ENCODE measurements at places on chromosomes 12 and 14. TPM values are rescaled to one million over a fixed set of nuclear protein-coding genes. Genes with fewer than 3 reads are reported as not detected.

The CLMN gene
- 47.4 TPM for total RNA-seq

- no peak for DNase-seq
These were observed 43.3 kb upstream of the RASSF3 start for GRCh38 chr12:64566831-64567517.

The CD63 gene
- total RNA-seq: 1,545 TPM

The IGF1 gene
- total RNA-seq: 415 TPM

- no peak for DNase-seq
These were observed 122.2 kb downstream of the DAAM1 start for GRCh38 chr14:59310633-59311032.

The KCNMB4 gene
- 1.2 TPM for total RNA-seq

The ACVRL1 gene
- total RNA-seq: 85.2 TPM

DNA sequence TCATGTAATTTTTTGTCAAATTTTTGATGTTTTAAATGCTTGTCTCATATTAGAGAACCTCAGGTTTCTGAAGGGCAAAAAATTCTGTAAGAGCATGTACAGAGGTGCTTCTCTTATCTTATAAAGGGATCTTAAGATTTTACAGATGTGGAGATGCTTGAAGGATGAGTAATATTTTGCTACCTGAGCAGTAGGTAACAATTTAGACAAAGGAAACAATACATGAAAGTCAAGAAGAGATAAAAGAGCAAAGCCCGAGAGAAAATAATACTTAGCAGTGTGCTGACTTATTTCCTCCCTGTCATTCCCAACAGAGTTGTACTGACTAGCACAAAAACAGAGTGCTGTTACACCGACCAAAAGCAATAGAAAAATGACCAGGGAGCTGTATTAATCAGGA, 98.1 kb upstream of the PTPRR start:
- DNase-seq: no peak

- DNase-seq: no peak
These were observed 161.6 kb upstream of the PWP1 start for GRCh38 chr12:107523775-107524535.

The DNAI7 gene
- not detected for total RNA-seq

The KDM5A gene
- total RNA-seq: 53.0 TPM

The OVCH1 gene
- 0.90 TPM for total RNA-seq

The AQP2 gene
- total RNA-seq: not detected

DNA sequence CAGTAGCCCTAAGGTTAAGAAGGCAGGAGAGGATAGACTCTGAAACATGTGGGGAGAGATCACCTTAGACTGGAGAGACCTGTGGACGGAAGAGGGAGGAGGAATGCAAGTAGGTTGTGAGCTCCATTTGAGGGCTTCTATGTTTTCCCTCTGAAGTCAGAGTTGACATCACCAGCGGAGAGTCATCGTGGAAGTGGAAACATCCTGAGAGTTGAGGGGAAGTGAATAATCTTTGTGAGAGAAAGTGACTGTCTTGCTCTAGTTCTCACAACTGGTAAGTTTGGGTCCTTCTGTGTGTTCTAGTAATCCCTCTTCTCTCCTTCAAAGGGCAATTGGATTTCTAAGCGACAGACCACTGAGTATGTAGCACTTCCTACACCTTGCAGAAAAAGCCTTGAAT, 103.6 kb upstream of the CCND2 start:
- DNase-seq: no peak

The KRT7 gene
- total RNA-seq: 11.7 TPM

DNA sequence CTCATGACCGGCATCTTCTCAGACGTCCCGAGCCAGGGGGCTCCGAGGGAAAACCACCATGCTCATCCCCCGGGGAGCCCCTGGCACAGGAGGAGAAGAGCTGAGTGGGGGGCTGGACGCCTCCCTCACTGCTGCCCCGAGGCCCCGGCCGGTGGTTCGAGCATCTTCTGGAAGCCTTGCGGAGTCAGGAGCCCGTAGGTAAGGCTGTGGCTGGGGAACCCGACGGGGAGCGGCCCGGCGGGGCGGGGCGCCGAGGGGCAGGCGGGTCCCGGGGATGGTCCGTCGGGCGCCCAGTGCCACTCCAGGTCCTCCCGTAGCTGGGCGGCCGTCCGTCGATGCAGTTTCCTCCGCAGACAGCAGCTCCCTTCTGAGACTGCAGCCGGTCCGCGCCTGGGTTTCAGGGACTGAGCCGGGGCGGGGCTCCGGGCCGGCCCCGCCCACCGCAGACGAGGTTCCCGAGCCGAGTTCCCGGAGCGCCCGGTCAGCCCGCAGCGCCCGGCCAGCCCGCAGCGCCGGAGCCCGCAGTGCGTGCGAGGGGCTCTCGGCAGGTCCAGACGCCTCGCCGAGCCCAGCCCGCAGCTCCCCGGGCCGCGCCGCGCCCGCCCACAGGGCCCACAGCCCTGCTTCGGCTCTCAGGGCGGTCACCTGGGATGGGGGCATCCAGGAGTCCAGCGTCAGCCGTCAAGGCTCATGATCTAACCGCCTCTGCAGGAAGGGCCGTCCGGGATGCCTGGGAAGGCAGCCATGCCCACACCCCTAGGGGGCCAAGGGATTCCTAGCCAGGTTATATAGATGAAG, at the start of gene PGF:
Gene PGF (minus strand): TSS at position 369 of the 798 bp plus-strand sequence. CDS start 355 bp downstream, at position 14.
- DNase-seq: no peak

- DNase-seq: no peak
These were observed 133.6 kb upstream of the VRK1 start for GRCh38 chr14:96663491-96664067.

The FSCB gene
- not detected for total RNA-seq

DNA sequence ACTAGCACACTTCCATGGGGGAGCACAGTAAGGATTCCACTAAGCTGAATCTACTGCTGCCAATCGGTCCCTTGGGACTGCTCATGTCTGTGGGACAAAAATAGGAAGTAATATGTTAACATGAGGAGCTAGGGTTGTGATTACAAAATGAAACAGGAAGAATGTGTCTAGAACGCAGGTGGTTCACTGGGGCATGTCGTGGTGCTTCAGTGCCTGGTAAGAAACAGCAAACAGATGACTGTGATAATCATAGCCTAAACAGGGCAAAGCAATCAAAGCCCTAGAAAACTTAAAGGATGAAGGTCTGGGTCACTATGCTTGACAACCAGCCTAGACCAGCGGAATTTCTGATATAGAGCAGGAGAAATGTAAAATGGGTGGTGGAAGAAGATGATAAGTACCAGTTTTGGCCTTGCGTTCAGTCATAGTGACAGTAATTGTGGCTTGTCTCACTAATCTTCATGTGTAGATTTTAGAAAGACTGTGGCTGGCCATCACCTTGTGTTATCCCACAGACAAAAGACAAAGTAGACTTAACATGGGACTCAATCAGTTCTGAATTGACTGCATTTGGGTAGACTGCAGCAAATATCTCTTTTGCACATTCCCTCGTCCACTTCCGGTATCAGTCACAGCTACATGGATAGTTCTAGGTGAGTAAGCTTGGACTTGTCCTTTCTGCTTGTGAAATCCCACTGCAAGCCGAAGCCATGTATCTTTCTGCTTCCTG, 51.4 kb downstream of the WASHC3 start:
- no peak for DNase-seq

The PMCH gene
- not detected for total RNA-seq

GRCh38 chr12:82756303-82756702, 69.6 kb downstream of the TMTC2 start:
- no peak for DNase-seq

DNA sequence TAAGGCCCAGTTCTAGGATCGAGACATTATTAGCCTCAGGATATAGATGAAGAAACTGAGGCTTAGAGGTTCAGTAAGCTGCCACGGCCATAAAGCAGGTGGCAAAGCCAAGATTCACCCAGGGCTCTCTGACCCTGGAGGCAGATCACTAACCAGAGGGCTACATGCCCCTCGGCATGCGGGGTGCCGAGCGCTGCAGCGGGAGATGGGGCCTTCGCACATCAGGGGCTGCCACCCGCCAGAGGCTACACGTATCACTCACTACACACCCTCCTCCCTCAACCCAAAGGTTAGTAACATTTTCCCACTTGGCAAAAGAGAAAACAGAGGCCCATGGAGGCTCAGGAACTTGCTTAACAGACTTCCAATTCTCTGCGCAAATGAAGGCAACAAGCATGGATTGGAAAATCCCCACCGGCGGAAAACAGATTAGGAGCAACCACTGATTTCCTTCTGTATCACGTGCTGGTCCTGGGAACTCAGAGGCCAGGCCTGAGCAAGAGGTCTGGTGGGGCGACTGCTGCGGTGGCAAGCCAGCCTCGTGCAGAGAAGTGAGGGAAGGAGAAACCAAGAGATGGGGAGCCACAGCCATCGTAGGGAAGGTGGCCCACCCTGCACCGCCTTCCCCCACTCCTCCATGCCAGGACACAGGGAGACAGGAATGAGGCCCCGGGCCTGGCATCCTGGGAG, 6.0 kb downstream of the CCDC85C start:
- DNase-seq: no peak

The NXPH4 gene
- 1.4 TPM for total RNA-seq

The MDGA2 gene
- total RNA-seq: not detected

DNA sequence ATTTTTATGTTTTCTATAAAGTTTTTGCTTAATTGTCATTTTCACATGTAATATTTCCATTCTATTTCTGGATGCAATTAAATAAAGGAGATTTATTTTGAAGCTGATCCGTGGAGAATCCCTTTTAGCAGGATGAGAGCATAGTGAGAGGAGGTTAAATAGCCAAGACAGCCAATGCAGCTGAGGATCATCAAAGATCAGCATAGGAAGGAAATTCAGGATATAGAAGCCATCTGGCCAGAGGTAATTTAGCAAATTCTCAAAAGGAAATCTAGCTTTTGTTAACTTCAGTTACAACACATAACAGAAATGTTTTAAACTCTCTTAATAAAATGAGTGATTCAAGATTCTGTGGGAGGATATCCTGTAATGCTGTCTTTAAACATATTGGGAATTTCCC, 122.8 kb upstream of the PDE3A start:
- no peak for DNase-seq

GRCh38 chr12:27967551-27968054, 4.9 kb downstream of the PTHLH start:
- DNase-seq: no peak

DNA sequence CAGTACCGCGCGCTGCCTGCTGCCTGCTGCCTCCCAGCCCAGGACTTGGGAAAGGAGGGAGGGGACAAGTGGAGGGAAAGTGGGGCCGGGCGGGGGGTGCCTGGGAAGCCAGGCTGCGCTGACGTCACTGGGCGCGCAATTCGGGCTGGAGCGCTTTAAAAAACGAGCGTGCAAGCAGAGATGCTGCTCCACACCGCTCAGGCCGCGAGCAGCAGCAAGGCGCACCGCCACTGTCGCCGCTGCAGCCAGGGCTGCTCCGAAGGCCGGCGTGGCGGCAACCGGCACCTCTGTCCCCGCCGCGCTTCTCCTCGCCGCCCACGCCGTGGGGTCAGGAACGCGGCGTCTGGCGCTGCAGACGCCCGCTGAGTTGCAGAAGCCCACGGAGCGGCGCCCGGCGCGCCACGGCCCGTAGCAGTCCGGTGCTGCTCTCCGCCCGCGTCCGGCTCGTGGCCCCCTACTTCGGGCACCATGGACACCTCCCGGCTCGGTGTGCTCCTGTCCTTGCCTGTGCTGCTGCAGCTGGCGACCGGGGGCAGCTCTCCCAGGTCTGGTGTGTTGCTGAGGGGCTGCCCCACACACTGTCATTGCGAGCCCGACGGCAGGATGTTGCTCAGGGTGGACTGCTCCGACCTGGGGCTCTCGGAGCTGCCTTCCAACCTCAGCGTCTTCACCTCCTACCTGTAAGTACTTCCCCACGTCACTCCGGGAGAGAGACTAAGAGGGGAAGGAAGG, at the start of gene LGR5:
Gene LGR5 (plus strand): TSS at position 186 of the 732 bp plus-strand sequence. CDS start 283 bp downstream, at position 469.
- DNase-seq: no peak

The CD163 gene
- 943 TPM for total RNA-seq

DNA sequence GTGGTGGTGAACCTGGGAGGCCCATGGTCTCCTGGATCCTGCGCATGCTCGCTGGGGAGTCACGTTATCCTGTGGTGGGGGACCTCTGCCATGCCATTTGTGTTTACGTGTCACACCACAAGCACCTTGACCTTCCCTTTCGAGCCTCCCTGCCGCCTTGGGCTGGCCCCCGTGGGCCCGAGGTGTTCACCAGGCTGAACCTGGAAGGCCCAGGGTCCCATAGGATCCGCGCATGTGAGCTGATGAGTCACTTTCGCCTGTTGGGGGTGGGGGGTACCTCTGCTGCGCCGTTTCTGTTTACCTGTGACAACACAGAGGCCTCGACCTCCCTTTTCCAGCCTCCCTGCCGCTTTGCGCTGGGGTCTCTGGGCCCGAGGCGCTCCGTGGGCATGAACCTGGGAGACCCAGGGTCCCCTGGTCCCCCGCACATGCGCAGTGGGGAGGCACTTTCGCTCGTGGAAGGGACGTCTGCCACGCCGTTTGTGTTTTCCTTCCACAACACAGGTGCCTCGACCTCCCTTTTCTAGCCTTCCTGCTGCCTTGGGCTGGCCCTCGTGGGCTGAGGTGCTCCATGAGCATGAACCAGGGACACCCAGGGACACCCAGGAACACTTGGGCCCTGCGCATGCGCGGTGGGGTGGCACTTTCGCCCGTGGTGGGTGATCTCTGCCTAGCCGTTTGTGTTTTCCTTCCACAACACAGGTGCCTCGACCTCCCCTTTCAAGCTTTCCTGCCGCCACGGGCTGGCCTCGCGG, 334.1 kb downstream of the ALG10 start:
- DNase-seq: no peak

- DNase-seq: no peak
These were observed 146.1 kb downstream of the KITLG start for GRCh38 chr12:88433997-88434703.

The CIDEB gene
- 19.1 TPM for total RNA-seq

The LALBA gene
- not detected for total RNA-seq

The RNASE7 gene
- 0.39 TPM for total RNA-seq

DNA sequence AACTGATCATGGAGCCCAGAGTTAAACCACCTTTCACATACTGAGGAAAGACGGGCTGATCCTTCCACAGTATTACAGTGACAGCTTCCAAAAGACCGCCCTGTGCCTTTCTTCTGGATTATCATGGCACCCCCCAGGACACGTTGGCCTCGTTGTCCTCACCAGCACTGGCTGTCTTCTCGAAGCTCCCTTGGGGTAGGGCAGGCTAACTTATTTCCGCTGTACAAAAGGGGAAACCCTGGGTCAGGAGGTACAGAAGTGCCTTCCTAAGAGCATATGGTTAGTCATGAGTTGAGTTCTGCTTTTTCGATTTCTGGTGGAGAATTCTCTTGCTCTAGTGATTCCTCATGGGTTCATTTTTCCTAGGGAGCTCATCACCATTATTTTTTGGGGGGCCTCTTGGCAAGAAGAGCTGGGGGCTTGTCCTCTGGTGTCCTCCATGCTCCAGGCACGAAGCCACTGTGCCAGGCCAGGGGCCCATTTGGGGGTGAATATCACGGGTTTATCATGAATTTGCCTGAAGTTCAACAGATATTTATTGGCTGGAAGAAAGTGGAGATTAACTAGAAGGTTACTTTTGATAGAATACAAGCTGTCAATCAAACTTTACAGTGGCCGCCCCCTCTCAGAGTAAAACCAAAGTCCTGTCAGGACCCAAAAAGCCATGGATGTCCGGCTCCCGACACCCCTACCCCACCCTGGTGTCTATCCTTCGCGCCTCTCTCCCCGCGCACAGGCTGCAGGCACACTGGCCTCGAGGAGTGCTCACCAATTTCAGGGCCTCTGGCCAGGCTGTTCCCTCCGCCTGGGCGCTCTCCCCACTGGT, 8.8 kb upstream of the TRAF3 start:
- no peak for DNase-seq

Measured in mesenteric fat pad (tissue), 1 donor.